ENCODE measurements at places on chromosomes 5 and 9. TPM values are rescaled to one million over a fixed set of nuclear protein-coding genes. Genes with fewer than 3 reads are reported as not detected.

DNA sequence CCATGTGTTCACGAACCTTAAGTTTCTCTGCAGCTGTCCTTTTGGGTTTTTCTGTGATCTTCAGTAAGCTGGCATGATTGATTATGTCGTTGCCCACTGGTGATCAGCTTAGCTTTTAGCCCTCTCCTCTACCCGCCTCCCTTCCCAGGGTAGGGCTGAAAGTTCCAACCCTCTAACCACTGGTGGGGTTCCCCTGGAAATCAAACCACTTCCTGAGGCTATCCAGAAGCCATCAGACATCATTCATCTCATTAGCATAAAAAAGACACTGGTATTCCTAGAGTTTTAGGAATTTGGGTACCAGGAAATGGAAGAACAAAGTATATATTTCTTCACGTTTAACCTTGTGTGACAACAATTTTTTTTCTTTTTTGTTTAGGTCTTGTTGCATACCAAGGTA lies 29.8 kb downstream of the SPIN1 start:
- DNase-seq, result no peak
- no peaks in the 10 kb centered on the region for H3K27me3 ChIP-seq
- H3K27ac ChIP-seq, result no peak overlapping the region
- peaks cover 5% of the 10 kb centered on the region for H3K36me3 ChIP-seq
- no peaks in the 10 kb centered on the region for H3K4me1 ChIP-seq

- H3K27me3 ChIP-seq, result no peaks in the 10 kb centered on the region
- no peak overlapping the region for H3K4me3 ChIP-seq
- DNase-seq, result no peak
- H3K36me3 ChIP-seq, result no peaks in the 10 kb centered on the region
- H3K4me1 ChIP-seq, result no peaks in the 10 kb centered on the region
These were observed 3.5 kb upstream of the SPINK5 start for GRCh38 chr5:148060309-148060708.

GRCh38 chr9:84145031-84145430 lies 164.4 kb downstream of the RMI1 start:
- peaks cover 13% of the 10 kb centered on the region for H3K27me3 ChIP-seq
- no peak for DNase-seq
- H3K4me1 ChIP-seq, result no peaks in the 10 kb centered on the region
- no peak overlapping the region for H3K4me3 ChIP-seq
- H3K27ac ChIP-seq, result no peak overlapping the region

Gene KCTD16
- total RNA-seq, result 0.02 TPM
